ENCODE measurements at places on chromosomes 13 and 19. TPM values are rescaled to one million over a fixed set of nuclear protein-coding genes. Genes with fewer than 3 reads are reported as not detected.
A peak's percentile ranks its signal among the peaks of the same experiment; 100 is the strongest.

DNA sequence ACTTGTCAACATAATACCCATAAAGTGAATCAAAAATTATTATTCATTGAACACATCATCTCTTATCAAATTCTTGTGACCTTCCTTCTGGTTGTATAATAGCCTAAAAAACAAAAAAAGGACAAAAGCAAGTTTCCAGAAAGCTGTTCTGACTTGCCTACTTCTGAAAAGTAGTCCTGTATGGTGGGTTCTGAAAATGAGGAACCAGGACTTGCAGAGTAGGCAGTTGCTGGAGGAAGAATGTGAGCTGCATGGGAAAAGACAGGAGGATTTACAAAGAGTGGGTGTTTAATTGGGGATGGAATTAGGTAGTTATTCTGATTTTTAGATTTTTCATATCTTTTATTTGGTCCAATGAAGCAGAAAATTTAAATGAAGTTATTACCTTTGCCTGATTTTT, 56.7 kb downstream of the RCBTB2 start:
- no peak for DNase-seq

GRCh38 chr13:98517576-98518310, 59.2 kb downstream of the STK24 start:
- DNase-seq, result no peak

- peak; percentile 29 for DNase-seq
Observed at GRCh38 chr13:50319635-50320255, 304.5 kb downstream of the KCNRG start.

Gene BICRA
- total RNA-seq, result 10.6 TPM

- DNase-seq, result no peak
Observed at GRCh38 chr13:28582225-28582891, 76.6 kb upstream of the POMP start.

Gene ZNF471
- total RNA-seq, result 2.2 TPM

DNA sequence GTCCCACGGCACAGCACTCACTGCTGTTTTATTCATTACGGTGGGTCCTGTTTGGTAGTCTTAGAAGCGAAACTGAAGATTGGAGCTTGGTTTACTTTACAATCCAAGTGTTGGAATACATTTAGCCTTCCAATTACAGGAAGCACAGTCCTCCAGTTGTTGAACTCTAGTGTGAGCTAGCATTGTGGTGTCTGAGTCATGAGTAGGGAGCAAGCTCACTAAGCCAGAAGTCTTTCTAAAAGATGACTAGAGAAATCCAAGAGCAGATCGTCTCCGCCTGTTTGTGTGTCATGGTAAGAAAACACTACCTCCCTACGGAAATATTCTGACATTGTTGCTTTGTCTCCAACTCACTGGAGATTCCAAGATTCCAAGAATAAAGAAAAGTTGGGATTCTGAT, 10.1 kb upstream of the SHISA2 start:
- no peak for DNase-seq

DNA sequence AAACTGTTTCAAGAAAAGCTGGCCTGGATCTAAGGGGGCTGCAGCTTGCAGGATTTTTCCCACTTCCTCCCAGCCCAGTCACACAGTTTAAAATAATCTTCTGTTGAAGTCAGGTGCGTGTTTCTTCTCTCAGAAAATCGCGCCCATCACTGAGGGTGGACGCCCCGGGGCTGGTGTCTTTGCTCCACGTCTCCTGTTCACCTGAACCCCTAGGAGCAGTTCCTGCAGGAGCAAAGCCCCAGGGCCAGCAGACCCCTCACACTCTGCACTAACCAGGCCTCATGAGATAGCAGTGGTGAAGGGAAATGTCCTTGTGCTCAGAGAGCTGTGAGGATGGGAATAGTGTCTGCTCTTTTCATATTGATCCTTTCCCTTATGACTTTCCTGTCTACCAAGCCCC, 920 bp upstream of the SIGLEC7 start:
- DNase-seq, result no peak

Gene CFD
- total RNA-seq, result 0.24 TPM

Gene PLPPR3
- total RNA-seq, result 7.5 TPM

Gene IL27RA
- total RNA-seq, result 8.4 TPM

DNA sequence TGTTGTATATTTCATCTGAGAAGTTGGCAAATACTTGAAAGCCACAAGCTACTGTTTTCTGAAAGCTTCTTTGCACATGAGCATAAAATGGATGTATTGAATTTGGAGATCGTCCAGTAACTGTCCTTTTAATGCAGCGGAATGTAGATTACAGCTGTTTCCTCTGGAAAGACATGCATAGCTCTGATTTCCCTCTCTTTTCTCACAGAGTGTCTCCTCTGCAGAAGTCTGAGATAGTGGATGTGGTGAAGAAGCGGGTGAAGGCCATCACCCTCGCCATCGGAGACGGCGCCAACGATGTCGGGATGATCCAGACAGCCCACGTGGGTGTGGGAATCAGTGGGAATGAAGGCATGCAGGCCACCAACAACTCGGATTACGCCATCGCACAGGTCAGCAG, 283.0 kb downstream of the SHISA2 start:
- no peak for DNase-seq

Gene NFIC
- 48.8 TPM for total RNA-seq

Gene FFAR3
- total RNA-seq, result not detected

DNA sequence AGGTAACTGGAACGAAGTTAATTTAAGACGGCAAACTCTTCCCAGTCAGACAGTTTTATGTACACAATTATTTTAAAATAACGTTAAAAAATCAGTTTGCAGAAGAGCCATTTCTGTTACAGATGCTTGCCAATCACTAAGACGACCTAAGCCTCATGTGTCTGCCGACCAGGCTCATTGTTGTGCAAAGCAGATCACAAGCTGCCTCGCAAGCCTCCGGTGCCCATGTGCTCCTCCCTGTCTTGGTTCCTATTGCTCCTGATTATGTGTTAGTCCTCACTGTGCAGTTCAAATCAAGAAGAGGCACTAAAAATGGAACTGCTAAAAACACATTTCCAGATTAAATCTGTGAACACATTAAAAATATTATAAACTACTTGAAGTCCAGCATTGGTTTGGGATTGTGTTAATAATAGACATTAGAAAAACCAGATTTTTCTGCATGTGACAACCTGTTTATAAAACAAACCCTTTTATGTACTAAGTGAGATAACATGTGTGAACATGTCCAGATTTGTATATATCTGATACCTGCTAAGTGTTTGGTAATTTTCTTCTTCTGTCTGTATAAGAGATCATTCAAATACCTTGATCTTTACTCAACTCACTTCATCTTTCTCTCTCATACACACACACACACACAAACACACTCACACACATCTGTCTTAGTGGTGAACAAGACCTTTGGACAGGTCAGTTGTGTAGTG, 81.9 kb upstream of the SLC15A1 start:
- no peak for DNase-seq

DNA sequence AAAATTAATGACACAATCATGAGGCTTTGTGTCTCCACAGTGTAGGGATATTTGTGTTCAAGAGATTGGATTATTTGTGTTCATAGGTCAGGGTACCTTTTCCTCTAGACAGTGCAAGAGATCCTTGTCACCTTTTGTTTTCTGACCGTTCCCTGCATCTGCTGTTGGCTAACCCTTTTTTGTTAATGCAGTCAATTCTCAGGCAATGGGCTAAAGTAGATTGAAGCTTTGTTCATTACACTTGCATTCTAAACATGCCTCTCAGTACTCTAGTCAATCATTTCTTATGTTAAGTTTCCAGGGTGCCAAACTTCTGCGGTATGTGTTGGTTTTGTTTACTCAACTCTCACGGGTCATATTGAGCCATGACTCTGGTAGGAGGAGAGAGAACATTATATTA, 1.8 kb upstream of the MED4 start:
- no peak for DNase-seq

DNA sequence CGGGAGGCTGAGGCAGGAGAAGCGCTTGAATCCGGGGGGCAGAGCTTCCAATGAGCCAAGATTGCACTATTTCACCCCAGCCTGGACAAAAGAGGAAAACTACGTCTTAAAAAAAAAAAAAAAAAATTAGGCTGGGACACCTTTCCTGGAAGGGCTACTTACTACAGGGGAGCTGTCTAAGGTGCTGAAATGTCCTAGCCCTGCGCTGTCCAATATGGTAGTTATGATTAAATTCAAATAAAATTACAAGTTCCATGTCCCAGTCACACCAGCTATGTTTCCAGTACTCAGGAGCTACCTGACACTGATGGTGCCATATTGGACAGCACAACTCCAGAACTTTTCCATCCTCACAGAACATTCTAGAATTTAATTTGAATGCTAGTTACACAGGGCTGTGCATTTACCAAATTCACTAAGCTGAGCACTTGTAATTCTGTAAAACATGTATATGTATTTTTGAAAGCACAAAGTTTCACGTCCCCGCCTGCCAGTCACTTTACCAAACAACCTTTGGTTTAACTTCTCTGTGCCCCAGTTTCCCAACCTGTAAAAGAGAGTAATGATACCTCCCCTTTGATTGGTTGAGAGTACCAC, 9.2 kb upstream of the ZSCAN22 start:
- DNase-seq, result no peak

GRCh38 chr13:87674247-87674738, 3.1 kb downstream of the SLITRK5 start:
- DNase-seq, result no peak

DNA sequence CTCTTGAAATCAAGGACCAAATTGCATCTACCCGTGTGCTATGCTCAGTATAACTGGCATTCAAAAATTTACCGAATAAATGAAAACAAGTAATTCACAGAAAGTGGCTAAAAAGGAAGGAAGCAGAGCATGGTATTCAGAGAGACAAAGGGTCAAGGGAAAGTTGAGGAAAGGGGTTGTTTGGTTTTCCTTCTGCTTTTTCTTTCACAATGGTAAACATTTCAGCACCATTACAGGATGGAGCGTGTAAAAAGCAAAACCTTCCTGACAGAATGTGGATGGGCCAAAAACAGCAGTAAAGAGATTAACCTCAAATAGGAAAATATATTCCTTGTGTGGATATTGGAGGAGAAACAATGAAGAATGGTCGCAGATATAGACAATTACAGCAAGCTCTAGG, 14.8 kb downstream of the DIAPH3 start:
- DNase-seq, result no peak

DNA sequence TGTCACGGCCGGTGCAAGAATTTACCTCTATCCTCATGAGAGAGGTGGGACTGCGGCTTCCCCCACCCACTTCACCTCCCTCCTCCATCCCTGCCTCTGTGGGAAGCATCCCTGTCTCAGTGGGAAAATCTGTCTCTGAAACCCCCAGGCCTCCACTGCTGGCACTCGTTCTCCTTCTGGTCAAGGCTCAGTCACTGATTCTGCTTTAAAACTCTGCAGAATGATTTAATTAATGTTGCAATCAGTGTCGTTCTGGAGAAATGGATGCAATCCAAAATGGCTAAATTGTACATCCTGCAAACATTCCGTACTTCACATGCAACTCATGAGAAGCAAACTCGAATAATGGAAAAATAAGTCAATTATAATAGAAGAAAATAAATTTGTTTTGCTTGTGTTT, 5.6 kb downstream of the RASL11A start:
- no peak for DNase-seq

DNA sequence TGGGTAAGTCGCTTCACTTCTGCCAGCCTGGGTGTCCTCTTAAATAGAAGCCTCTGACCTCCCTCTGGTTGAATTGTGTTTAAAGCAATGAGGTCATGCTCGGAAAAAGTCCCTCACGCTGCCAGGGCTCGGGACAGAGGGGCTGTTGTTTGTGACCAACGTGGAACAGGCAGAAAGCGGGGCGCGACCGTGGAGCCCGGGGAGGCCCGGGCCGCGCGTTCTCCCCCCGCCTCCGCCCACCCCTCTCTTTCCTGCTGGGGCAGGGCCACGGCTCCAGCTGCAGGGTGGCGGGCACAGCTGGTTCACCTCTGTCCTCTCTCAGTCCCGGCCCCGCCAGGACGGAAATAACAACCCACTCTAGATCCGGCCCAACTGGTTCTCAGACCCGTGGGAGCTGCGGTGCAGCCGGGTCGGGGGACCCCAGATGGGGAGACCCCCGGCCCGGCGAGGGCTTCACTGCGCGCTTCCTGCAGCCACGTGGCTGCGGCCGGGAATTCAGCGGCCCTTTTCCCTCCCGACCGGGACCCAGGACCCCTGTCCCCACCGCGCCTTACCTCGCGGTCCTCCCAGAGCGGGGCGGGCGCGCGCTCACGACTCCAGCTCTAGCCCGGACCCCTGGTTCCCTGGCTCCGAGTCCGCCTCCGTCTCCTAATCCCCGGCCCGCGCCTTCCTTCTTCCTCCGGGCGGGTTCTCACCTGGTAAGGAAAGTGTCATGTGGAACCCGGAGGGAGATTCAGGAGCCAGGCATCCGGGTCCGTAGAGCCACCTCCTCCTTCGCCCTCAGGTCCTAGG, 1.9 kb downstream of the CDC42EP5 start:
- DNase-seq, result no peak

DNA sequence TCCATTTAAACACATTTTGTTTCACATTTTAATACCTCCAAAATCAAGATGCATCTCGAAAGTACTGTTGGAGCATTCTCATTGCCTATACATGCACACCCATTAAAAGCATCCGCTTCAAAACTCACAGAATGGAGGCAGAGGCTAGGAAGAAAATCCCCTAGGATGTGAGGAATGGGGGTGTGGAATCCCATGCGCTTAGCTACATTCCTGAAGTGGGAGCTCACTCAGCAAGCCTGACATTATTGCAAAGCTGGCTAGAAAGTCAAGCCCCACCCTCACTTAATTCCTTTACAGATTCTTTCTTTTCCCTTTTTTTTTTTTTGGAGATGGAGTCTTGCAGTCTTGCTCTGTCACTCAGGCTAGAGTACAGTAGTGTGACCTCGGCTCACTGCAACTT, 4.6 kb upstream of the FAM32A start:
- no peak for DNase-seq

DNA sequence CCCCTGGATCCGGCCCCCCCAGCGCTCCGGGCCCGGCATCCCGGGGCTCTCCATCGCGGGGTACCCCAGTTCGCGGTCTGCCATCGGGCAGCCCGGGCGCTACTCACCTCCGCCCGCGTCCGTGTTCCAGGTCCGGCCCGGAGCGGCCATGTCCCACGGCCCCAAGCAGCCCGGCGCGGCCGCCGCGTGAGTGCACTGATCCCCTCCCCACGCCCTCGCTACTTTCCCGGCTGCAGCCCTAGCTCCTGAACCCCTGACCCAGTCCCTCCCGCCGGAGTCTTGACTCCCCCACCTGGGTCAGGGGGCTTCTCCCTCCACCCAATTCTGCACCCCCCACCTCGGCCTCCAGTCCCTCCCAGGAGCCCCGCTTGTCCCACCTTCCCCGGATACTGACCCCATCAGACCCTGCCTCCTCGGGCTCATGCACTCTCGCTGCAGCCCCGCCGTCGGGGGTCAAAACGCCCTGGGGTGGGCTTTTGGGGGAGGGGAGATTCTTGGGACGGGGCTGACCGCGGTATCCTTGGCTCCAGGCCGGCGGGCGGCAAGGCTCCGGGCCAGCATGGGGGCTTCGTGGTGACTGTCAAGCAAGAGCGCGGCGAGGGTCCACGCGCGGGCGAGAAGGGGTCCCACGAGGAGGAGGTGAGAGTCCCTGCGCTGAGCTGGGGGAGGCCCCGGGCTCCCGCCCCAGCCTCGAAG, 566 bp downstream of the HMG20B start:
- no peak for DNase-seq

Gene ZNF440
- total RNA-seq, result 7.8 TPM

Gene PLA2G4C
- total RNA-seq, result 309 TPM

Gene TTYH1
- total RNA-seq, result not detected

Gene UBA52
- total RNA-seq, result 730 TPM

Gene LHFPL6
- total RNA-seq, result 19.1 TPM

Gene ONECUT3
- total RNA-seq, result not detected

Gene DHPS
- 87.5 TPM for total RNA-seq

Measured in glomerular endothelial cell (primary cell).